ENCODE measurements at places on chromosomes 5 and 9.

DNA sequence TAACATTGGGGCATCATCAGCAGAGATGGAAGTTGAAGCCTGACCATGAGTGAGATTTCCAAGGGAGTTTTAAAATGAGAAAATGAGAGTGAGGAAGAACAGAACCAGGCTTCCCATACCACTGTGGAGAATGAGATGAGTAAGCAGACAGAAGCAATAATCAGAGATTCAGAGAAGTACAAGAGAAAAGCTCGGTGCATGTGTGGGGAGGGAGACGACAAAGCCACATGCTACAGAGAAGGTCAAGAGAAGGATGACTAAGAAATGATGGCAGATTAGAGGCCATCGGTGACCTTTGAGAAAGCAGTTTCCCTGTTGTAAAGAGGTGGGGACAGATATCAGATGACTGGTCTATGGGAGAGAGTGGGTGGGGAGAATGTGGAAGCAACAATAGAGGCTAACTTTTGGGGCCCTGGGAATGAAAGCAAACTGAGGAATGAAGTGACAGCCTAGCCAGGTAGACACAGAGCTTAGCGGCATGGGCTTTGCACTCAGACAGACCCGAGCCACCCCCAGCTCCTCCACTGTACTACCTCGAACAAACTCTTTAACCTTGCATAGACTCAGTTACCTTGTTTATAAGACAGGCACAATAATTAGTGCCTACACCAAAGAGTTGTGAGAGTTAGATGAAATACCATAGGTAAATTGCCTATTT lies 207.7 kb downstream of the PIK3R1 start:
- no peak for DNase-seq

DNA sequence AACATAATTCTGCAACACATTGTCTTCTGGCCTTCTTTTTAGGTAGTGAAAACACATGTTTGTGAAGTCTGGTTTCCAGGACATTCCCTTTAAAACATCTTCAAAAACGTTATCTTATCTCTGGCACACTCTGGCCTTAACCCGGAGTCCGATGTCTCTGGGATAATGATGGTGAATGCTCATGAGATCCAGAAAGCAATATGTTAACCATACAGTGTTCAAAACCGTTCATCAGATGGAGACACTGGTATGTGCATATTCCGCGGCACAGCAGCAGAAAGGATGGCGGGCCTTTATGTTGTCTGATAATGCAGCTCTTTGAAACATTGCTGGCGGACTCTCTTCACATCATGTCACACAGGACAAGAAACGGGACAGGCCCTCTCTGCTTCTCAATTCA lies 605.2 kb downstream of the CCDC171 start:
- DNase-seq: no peak

- no peak for DNase-seq
Observed at GRCh38 chr5:41843456-41844370, 26.5 kb downstream of the OXCT1 start.

- no peak for DNase-seq
Observed at GRCh38 chr9:107868186-107868585, 378.6 kb upstream of the KLF4 start.

DNA sequence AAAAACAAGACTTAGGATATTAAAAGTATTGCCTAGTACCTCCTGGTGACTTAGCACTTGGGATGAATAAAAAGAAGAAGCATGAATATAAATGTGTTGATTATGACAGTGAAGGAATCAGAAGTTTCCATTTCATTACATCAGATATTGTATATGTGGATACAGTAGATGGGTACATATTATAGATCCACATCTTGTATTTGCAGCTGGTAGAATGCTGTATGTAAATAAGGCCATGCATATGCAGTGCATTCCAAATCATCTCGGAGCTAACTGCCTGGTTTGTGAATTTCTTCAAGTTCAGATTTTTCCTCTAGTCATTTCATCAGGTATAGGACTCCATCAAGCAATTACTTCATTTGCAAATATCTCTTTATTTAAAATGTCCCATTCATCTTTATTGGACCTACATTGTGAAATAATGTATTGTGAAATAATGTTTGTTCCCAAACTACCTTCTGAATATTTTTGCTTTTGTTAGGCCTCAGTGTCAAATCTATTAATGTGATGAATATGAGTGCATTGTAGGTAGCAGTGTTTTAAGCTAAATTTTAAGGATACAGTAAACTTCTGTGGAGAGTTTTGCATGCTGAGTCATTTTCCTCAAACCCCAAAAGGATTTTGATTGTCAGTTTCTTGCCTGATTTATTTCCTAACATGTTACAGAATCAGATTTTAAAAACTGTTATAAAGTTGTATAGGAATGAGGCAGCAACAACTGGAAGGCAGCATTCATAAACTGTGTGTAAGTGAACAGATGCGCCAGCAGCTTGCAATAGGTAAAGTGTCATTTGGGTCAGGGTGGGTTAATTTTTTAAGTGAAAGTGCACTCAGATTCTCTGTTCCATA lies 370.8 kb upstream of the RIOK2 start:
- DNase-seq: no peak

DNA sequence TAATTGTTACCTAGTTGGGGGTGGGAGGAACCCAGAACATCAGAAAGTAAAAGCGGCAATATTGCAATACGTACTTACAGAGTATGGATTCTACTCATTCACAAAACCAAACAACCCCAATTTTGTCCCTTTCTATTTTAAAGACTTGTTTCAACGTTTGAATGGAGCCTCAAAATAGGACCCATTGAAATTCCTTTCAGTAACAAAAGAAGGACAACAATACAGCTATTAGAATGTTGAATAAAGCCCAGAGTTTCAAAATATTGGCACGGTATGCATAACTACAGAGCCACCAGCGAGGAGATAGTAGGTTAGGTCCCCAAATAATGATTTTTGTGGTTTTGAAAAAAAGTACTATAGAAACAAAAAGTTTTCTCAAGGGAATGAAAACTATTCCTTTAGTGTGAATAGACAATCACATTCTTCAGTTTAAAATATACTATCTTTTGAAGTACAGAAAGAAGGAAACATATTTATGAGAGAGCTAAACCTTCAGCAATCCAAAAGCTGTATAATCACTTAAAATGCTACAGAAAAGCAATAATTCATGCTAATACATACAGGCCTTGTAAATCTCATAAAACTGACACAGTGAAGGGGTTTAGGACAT lies 235.5 kb downstream of the RFX3 start:
- no peak for DNase-seq

DNA sequence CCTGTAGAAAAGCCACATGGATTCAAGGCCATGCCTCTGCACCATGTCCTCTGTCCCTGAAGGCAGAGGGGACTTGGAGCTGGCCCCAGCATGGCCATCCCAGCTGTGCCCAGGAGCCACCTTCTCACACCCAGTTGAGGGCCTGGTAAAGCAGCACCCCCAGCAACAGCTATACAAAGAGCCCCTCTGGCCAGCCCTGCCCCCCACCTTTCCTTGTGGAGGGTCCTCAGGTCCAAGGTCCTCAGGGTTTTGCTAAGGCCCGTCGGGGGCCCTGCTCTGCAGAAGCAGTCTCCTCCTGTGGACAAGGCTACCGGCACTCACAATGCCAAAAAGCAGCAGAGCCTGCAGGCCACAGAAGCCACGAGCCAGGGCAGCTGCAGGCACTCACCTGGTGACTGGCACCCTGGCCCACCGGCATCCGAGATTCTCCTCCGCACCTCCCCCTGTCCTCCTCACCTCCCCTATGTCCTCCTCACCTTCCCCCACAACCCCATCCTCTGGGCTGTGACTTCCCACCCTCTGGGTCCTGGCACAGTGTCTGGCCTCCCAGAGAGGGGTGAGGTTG lies 39.9 kb upstream of the LPCAT1 start:
- DNase-seq: no peak

DNA sequence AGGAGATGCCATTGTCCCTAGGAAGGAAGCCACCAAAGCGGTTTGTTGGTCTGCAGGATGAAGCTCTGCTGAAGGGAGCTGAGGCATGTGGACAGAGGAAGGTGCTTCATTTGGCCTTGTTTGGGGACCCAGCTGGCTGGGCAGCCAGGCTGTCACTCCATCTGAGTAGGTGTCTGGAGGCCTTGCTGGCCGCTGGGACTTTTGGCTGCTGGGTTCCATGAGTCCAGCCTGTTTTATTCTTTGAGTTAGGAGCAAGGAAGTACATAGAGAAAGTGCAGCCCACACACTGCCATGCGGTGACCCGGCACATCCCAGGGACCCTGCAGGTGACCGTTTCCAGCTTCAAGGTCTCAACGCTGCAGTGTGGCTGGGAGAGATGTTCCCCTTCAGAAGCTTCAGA lies 251.2 kb upstream of the IRX4 start:
- DNase-seq: no peak

- DNase-seq: no peak
Observed at GRCh38 chr9:129610473-129611306, 10.2 kb downstream of the C9orf50 start.

GRCh38 chr9:15142878-15143534 lies 164.0 kb downstream of the TTC39B start:
- no peak for DNase-seq

Data from BJ (cell line).